ENCODE measurements at places on chromosomes 1 and 21.

- no peak for DNase-seq
These were observed 12.2 kb downstream of the KIAA2013 start for GRCh38 chr1:11914024-11914423.

DNA sequence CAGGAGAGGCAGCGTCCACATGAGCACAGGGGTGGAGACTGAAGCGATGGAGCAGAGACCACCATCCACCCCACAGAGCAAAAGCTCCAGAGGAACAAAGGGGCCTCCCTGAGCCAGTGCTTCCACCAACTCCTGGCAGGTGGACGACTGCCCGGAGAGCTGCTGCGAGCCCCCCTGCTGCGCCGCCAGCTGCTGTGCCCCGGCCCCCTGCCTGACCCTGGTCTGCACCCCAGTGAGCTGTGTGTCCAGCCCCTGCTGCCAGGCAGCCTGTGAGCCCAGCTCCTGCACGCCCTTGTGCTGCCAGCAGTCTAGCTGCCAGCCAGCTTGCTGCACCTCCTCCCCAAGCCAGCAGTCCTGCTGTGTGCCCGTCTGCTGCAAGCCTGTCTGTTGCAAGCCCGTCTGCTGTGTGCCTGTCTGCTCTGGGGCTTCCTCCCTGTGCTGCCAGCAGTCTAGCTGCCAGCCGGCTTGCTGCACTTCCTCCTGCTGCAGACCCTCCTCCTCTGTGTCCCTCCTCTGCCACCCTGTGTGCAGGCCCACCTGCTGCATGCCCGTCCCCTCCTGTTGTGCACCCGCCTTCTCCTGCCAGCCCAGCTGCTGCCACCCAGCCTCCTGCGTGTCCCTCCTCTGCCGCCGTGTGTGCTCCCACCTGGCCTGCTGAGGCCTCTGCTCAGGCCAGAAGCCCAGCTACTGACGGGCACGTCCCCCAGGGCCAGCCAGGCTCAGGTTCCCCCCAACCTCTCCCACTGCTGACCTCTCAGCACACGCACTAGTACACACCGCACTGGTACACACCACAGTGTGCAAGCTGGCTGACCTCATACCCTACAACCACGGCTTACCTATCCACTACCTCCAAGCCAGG is 5.4 kb downstream of the KRTAP10-12 start:
- peak; percentile 8 for DNase-seq

DNA sequence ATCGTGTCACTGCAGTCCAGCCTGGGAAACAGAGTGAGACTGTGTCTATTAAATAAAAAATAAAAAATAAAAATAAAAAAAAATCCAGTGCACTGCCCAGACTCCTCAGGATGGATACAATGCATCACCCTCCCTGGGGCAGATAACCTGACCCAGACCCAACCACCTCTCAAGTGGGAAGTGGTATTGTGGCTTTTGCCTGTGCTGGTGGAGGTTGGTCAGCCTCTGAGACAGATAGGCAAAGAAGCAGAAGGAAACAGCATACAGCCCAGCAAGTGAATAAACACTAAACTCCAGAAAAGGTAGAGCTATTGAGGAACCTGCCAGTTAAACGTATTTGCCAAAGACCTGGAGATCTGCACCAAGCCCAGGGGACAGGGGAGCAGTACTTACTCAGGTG is 22.0 kb downstream of the HHIPL2 start:
- DNase-seq: no peak

DNA sequence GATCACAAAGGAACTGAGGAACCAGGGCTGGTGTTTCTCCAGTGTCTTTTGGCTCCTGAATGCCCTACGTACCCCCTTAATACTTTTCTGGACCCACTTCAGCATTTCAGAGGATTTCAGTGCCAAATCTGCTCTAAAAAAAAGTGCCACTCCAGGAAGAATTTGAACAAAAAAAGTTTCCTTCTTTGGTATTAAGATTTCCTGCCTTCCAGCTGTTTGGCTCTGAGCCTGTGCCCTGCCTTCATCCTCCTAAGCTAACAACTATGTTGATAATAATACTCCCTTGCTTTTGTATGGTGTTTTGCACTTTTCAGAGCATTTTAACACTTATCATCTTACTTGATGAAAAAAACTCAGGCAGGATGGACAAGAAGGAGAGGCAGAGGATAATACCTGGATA is 11.0 kb upstream of the RIMS3 start:
- no peak for DNase-seq

DNA sequence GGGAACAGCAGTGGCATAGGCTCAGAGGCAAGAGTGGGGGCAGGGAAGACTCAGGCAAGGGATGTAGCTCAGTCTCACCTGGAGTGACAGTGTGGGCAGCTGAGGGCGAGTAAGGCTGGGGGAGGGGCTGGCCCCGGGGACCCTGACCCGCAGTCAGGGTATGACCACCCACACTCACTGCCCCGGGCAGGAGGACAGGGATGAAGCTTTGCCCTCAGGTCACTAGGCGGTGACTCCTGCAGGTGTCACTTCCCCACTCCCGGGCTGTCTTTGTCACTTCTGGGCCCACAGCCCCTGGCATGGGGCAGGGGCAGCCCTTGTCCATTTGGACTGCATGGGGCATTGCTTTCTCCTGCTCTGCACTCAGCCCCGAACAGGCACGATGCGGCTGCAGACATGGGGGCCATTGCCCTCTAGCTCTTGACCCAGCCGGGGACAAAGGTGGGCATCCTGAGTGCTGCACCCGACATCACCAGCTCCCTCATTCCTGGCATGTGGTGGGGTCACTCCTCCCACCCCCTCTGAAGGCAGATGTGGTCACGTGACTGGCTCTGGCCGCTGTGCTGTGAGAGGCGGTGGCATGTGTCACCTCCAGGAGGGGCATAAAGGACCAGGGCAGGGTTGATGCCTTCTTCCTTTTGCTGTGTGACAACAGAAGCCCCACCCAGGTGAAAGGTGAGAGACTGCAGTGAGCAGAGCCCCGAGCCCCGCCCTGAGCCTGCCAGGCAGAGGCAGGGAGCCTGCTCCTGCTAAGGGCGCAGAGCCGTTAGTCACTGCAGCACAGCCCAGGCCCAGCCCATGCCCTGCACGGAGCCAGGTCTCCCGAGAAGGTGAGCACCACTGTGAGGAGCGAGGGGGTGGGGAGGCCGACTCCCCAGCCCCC is 66.0 kb downstream of the MATN1 start:
- no peak for DNase-seq

DNA sequence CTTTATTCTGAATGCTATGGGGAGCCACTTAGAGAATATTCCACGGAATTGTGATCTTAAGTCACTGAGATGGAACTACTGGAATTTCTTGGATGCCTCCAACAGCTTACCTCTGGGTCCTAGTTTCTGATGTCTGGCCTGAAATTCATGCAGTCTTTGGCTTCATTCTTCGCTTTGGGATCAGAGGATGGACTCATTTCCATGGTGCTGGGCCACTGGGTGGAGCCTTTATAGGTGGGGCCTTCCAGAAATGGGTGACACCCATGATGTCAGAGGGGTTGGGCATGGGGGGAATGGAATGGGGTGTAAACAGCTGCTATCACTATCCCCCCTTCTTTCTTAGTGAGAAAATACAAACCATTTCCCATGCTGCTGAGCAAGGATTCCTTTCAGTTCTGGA is 73.7 kb upstream of the FGGY start:
- DNase-seq: no peak

- no peak for DNase-seq
These were observed 114.7 kb upstream of the WNT4 start for GRCh38 chr1:22257290-22258275.

- no peak for DNase-seq
These were observed 121.9 kb upstream of the BMP8A start for GRCh38 chr1:39369565-39369964.
